ENCODE measurements at places on chromosomes 7 and 10. TPM values are rescaled to one million over a fixed set of nuclear protein-coding genes. Genes with fewer than 3 reads are reported as not detected.

GRCh38 chr10:57507788-57508187 is 759.9 kb downstream of the IPMK start:
- no peak for DNase-seq

DNA sequence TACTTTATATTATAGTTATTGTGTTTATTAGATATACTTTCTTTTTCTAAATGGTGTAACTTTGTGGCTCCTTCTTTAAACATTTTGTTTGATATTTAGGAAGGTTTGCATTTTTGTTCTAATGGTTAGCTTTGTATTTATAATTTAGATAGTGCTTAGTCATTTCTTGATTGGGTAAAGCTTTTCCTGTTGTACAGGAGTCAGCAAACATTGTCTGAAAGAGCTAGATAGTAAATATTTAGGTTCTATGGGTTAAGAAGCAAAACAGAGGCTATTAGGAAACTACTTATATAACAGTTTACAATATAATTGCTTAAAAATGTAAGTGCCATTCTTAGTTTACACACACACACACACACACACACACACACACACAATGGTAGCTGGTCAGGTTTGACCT is 70.6 kb upstream of the CCDC6 start:
- no peak for DNase-seq

CCDC71L gene
- 99.6 TPM for total RNA-seq

- no peak for DNase-seq
These were observed 177.4 kb downstream of the SFMBT2 start for GRCh38 chr10:7233259-7233991.

MYL10 gene
- not detected for total RNA-seq

DNA sequence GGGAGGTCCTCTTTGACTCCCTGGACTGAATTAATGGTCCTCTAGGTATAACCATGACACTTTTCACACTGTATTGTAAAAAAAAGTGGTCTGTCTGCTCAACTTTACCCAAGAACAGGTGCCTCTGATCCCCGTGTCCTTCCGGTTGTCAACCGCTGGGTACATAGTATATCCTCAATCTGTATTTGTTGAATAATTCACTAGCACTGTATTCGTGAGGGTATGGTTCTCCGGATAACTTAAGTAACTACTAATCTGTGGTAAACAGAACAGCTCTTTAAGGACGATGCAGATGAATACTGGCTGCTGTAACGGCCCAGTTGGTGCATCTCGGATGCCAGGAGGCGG is 472 bp upstream of the ADAM22 start:
- no peak for DNase-seq

All from dermis blood vessel endothelial cell (primary cell).